ENCODE measurements at places on chromosomes 16 and 17. TPM values are rescaled to one million over a fixed set of nuclear protein-coding genes. Genes with fewer than 3 reads are reported as not detected.

CSH1 gene
- not detected for polyA plus RNA-seq

PLCG2 gene
- 156 TPM for polyA plus RNA-seq

SYCE1L gene
- 0.67 TPM for polyA plus RNA-seq

TMIGD1 gene
- not detected for polyA plus RNA-seq

NAA60 gene
- polyA plus RNA-seq = 38.4 TPM

VKORC1 gene
- 86.6 TPM for polyA plus RNA-seq

FOXC2 gene
- not detected for polyA plus RNA-seq

GSG1L gene
- not detected for polyA plus RNA-seq

FBXW10B gene
- polyA plus RNA-seq = 0.10 TPM

RMI2 gene
- 26.4 TPM for polyA plus RNA-seq

CFAP97D1 gene
- polyA plus RNA-seq = not detected

ITGA2B gene
- polyA plus RNA-seq = 0.27 TPM
